Lung (tissue), 17 donors: ENCODE measurements at places on chromosomes 7 and 10. TPM values are rescaled to one million over a fixed set of nuclear protein-coding genes. Genes with fewer than 3 reads are reported as not detected.

Gene GNAT3
- total RNA-seq = not detected

Gene LRRC4
- total RNA-seq = 14.6 TPM

DNA sequence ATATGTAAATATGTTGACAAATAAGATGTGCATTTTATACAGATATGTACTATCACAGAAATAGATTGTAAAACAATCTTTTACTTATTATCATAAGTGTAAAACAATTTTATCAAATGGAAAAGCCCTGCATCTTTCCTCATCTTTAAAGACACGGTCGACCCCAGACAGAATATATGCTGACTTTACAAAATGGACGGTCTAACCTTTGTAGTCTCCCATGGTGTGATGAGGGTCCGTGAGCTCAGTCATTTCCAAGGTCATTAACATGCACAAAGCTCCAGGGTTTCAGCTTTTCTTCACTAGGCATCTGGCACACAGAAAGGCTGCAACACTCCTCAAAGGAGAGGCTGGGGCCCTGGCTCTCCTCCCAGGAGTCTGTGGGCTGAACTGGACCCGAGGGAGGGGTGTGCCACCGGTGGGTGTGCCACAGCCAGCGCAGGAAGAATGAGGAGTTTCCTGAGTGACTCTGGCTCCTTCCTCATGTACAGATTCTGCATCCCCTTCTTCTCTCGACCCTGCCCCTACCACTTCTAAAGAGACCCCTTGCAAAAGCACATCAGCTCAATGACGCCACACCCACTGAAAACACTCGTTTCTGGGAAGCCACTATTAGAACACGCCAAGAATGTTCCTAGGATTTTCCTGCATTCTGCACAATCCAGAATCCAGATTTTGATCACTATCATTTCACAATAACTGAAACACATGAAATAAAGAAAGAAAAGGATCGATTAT is 26.2 kb upstream of the ABLIM1 start:
- DNase-seq = peak; percentile 63

- no peak for DNase-seq
Measured at GRCh38 chr10:104546756-104547155, 94.3 kb upstream of the SORCS3 start.

GRCh38 chr10:963655-964054 is 24.6 kb upstream of the GTPBP4 start:
- no peak for DNase-seq

GRCh38 chr7:36765605-36766004 is 41.3 kb upstream of the AOAH start:
- no peak for DNase-seq

- DNase-seq = no peak
Measured at GRCh38 chr7:134954197-134955082, 31.9 kb upstream of the AGBL3 start.

- DNase-seq = no peak
Measured at GRCh38 chr7:113200281-113200680, 81.9 kb upstream of the SMIM30 start.
